Neuronal stem cell (in vitro differentiated cells): ENCODE measurements at places on chromosomes 1 and 21.

- DNase-seq, result no peak
These were observed 32.7 kb upstream of the DHCR24 start for GRCh38 chr1:54919367-54920359.

GRCh38 chr1:214847071-214847810, 235.3 kb upstream of the KCNK2 start:
- no peak for DNase-seq

GRCh38 chr1:176854758-176855745, 309.5 kb downstream of the ASTN1 start:
- DNase-seq, result no peak

GRCh38 chr1:114081437-114082303, 72.0 kb downstream of the SYT6 start:
- DNase-seq, result no peak

DNA sequence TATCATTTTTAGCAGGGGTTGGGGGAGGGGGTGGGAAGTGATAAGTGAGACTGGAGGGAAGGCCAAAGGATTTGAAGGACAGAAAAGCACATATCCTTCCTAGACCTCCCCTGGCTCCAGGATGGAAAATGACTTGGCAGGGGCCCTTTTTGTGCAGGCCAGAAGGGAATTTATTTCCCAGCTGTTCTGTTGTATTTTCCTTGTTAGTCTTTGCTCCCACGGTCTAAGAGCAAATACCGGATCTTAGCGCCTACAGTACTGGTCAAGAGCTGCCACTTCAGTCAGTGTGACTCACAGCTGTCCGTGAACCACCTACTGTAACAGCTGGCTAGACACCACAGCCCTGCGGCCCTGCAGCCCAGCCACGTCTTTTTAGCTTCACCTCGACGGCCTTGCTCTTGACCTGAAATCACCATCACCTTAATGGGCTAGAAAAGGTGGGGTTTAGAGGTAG, 51.0 kb upstream of the ERRFI1 start:
- DNase-seq, result no peak

DNA sequence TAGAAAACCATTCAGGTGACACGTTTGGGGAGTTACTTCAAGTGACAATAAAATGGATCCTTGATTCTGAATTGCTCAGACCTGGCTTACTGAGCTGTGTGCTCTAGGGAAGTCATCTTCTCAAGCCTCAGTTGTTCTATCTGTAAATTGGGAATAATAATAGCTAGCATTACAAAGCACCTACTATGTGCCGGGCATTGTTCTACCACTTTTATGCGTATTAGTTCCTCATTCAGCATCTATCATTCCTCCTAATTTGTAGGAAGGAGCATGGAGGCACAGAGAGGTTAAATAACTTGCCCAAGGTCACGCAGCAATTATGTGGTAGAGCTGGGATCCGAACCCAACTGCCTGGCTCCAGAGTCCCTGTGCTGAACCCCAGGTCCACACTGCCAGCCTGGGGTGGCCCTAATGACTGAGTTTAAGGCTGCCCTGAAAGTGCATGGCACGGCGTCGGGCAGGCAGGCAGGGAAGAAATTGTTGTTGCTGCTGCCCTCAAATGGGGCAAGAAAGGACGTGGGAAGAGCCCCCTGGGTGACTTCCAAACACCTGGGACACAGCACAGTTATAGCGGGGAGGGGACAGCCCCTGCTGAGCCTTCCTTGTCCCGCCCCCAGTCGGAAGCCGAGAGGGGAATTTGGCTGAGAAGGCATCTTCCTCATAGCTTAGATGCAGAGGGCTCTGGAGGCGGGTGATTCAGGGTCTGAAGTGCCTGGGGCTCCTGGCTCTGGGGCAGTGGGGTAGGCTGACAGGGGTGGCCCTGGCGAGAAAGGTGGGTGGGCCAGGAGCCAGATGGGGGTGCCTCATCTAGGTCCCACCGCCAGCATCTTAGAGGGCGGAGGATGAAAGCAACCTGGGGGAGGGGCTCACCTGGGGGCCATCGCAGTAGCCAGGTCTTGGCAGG, 86.5 kb upstream of the IFFO2 start:
- DNase-seq, result no peak

GRCh38 chr21:31938330-31939301, 65.8 kb downstream of the HUNK start:
- DNase-seq, result no peak

DNA sequence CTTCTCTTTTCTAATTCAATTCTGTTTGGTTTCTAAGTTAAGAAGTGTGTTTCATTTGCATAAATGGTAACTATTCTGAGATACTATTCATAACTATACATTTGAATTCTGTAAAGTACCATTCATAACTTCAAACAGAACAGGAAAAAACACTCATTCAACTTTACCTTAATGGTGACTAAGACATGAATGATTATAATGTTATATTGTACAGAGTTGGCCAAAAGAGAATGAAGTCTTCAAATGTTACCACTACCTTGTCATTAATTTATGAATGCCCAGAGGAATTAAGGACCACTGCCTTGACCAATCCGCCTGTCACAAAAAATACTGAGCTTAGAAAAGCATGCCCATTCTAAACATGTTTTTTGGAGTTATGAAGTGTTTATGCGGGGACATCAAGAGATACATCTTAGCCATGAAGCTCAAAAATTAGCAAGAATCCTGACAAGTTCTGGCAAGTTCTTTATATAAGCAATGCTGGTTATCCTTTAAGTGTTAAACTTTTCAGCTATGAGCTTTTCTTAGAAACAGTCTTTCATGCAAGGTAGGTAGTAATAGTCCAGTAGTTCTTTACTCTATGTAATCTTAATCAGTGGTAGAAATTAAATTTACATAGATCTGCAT, 7.9 kb downstream of the WASF2 start:
- no peak for DNase-seq

GRCh38 chr1:202034683-202035462, 24.5 kb downstream of the ELF3 start:
- no peak for DNase-seq

DNA sequence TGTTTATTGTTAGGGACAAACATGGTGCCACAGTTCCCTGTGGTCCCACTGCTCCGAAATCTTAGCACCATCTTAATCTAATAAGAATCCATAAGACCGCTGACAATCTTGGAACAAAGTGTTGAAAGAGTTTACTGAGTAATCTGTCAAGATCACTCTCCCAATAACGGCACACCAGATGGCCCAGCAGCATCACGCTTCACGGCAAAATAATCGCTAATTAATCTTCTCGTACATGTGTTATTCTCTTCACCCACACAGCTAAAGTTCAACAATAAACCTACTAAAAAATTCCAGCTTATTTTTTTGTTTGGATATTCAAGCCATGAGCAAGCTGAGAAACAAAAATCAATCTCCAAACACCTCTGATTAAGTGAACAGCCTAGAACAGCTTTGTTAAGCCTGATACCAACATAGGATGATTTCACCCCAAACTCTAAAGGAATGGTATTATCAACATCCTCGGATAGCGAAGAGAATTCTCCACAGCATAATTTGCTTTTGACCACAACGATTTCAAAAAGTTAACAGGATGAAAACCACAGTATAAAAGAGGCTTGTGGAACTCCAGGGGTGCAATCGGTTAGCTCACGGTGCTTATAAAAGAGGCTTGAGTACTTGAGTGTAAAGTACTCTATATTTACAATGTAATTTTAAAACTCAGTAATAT, 329.9 kb upstream of the GREM2 start:
- no peak for DNase-seq

- no peak for DNase-seq
These were observed 22.7 kb downstream of the COL6A2 start for GRCh38 chr21:46120301-46121285.

DNA sequence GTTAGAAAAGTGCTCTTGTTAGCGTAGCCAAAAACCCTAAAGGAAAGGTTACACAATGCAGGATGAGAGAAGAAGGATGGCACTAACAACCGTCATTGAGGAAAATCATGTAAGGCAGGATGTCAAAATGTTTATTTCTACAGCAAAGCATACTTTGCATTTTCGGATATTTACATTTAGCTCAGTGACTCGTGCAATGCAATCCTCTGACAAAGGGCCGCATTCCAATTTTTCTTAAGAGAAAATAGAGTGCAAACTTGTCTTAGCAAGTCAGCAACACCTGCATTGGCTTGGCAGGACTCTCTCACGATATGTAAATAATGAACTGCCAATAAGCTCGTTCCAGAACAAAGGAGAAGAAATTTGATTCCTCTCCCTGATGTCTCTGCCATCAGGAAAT, 33.3 kb downstream of the TIAM1 start:
- DNase-seq, result no peak

- DNase-seq, result no peak
These were observed 14.0 kb upstream of the SLC45A1 start for GRCh38 chr1:8303876-8304275.

DNA sequence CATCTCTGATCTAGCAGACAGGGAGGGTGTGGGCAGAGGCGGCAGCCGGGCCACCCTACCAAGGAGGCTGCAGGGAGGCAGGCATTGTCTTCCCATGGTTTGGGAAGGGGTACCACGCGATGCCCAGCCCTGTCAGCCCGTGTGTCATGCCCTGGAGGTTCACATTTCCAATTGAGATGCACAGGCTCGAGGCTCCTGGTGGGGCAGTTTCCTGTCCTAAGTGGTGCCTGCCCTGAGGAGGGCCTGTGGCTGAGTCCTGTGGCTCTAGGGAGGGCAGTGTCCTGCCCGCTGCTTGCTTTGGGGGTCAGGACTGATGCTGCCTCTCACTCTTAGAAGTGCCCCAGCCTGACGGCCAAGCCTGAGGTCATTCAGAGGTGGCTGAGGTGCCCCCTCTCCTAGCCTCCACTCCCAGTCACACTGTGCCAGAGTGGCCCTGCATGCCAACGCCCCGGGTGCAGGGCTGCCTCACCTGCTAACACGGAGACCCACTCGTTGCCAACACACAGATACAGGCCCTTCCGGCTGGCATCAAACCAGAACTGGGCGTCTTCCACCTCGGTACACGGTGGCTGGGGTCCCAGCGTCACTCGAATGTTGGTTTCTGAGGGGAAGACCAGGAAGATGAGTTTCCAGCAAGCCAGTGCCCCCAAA, 11.9 kb downstream of the KRTAP10-1 start:
- DNase-seq, result no peak
